GDM1 (cell line): ENCODE measurements at places on chromosomes 4 and X.

DNA sequence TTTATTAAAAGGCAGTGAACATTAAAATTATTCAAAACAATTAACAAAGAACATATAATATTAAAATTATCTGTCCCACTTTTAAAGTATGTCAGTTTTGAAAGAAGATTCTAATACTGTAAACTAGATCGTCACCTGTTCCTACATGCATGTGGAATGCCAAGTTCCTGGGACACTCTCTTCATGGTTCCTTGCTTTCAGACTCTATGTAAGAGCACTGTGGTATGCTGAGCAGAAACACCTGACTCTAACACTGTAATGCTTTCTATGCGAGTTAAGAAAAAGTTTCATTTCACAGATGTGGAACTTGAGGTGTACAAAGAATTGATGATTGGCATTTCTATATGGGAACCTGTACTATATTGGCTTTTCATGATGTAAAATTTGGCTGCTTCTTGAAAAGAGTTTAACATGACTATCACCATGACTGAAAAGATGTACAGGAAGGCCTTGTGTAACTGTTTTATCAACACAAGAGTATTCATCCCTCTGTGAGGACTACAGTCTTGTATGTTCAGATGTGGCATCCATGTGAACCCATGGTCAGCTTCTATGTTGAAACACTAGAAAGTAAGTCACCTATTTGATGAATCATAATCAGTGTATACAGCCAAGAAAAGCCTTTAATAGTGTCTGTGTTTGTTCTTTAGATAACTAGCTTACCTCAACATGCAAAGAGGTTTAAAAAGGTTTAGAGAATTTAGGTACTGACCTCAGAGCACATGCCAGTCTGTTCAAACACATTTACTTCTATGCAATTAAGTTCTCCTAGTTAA, 354.5 kb downstream of the ARHGAP24 start:
- DNase-seq: no peak

GRCh38 chr4:72019688-72020087, 12.1 kb upstream of the NPFFR2 start:
- DNase-seq: no peak

GRCh38 chr4:13601048-13601447, 26.5 kb downstream of the BOD1L1 start:
- peak; percentile 3 for DNase-seq

DNA sequence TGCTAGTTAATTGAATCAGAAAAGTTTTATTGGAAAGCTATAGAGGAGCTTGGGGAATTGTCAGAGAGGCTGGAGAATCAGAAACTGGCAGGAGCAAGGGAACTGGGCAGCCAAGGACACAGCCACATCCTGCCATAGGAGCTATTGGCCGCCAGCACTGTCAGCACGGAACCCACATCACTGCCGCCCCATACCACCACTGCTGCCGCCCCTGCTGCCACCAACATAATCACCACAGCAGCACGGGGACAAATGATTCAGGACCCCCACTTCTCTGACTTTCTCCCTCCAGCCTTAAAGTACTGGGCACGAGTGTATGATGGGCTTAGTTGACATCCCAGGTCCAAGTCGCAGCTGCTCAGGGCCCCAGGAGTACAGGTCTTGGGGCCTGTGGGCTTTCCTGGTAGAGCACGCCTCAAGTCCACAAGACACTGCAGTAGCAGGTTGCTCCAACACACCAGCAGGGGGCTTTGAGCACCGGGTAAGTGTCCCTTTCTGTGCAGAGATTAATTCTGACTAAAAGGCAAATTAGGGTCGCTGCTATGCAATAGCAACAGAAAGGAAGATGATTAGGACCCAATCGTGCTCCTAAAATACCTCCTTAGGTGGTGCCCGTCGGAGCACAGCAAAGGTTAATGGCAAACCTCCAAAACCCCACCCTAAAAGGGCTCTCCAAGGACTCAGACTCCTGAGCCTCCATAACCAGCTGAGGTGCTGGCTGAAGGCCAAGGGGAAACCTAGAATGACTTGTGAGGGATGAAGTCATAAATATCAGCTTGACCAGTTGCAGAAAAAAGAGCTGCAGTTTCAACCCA, 6.9 kb downstream of the PJA1 start:
- no peak for DNase-seq

DNA sequence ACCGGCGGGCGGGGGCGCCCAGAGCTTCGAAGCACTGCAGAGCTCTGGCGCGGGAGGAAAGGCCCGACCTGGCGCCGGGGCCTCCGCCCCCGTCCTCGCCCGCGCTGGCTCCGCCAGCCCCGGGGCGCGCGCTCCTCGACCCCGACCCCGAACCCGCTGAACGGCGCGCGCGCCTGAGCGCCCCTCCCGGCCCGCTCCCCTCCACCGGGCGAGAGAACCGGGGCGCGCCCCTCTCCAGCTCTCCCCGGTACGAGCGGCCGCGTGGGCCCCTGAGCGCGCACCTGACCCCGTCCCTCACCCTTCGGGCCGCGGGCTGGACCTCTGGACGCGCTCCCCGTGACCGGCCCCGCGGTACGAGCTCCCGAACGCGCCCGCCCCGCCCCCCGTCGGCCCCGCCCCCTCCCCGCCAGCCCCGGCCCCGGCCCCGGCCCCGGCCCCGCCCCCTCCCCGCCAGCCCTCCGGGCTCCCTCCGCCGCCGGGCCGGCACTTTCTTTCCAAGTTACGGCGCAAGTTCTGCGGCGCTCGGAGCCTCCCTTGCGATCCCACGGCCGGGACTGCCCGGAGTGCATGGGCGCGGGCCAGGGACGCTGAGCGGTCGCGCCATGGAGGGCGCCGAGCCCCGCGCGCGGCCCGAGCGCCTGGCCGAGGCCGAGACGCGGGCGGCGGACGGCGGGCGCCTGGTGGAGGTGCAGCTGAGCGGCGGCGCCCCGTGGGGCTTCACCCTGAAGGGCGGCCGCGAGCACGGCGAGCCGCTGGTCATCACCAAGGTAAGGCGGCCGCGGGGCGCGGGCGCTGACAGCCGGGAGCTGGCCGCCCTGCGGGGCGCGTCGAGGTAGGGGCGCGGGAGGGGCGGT, at the start of gene SHROOM2:
Gene SHROOM2 (plus strand): TSS at position 486 of the 854 bp plus-strand sequence. CDS start 117 bp downstream, at position 603.
- DNase-seq: no peak

GRCh38 chrX:153644356-153645125, 2.5 kb upstream of the DUSP9 start:
- no peak for DNase-seq

GRCh38 chr4:162038112-162038511, 125.7 kb downstream of the FSTL5 start:
- no peak for DNase-seq

DNA sequence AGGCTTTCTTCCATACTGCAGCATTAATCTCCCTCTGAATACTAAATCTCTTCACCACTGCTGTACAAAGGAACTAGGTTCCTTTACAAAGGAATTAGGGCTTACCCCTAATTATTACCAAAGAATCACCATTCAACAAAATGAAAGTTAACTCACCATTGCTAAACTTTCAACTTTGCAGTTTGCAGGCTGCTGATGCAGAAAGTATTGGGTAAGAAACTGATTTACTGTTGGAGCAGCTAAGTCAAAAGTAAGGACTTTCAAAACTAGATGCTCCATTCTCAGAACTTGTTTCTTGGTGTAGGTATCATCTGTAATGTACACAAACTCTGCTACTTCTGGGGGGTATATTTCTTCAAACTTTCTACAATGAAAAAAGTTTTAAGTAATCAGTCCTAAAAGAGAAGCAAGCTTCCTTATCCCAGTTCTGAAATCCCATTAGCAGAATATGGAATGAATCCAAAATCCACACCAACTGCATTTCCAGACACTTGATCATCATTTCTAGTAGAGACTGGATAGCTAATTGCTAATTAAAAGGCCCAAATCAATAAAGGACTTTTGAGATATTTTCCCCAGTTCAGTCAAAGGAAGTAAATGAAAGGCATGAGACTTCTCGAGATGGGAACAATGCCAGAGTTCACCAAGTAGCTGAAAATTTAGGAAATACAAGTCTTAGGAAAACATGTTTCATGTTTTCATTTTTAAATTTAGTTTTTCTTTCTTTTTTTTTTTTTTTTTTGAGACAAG, 4.3 kb downstream of the CCNA2 start:
- DNase-seq: no peak

- no peak for DNase-seq
These were observed 516.0 kb downstream of the FSTL5 start for GRCh38 chr4:161647757-161648156.

DNA sequence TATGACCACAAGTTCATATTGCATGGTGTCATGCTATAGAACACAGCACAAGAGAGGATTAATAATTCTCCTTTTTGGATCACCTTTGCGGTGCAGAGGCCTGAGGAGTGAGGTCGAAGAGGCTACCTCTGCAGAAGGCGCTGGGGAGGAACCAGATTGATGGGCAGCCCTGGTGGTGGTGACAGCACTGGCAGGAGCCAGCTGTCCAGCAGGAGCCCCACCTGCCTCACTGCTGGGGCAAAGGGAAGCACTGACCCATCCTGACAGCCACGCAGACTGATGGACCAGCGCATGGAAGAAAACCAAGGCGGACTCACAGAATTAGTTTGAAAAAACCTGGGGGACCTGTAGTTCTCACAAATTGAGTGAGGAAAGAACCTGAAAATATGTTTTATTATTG, 50.9 kb downstream of the COX18 start:
- no peak for DNase-seq

GRCh38 chr4:17721496-17722355, 59.7 kb downstream of the FAM184B start:
- no peak for DNase-seq

GRCh38 chrX:24480400-24480865, 15.3 kb downstream of the PDK3 start:
- no peak for DNase-seq

DNA sequence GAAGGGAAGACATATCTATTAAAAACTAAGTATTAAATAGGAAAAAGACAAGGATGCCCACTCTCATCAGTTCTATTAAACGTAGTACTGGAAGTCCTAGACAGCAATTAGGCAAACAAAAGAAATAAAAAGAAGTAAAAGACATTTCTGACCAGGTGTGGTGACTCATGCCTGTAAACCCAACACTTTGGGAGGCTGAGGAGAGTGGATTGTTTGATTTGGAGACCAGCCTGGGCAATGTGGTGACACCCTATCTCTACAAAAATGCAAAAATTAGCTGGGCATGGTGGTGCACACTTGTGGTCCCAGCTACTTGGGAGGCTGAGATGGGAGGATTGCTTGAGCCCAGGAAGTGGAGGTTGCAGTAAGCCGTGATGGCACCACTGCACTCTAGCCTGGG, 1071.8 kb downstream of the FAT4 start:
- DNase-seq: no peak

- no peak for DNase-seq
These were observed 86.8 kb downstream of the PDGFRA start for GRCh38 chr4:54315561-54316538.

DNA sequence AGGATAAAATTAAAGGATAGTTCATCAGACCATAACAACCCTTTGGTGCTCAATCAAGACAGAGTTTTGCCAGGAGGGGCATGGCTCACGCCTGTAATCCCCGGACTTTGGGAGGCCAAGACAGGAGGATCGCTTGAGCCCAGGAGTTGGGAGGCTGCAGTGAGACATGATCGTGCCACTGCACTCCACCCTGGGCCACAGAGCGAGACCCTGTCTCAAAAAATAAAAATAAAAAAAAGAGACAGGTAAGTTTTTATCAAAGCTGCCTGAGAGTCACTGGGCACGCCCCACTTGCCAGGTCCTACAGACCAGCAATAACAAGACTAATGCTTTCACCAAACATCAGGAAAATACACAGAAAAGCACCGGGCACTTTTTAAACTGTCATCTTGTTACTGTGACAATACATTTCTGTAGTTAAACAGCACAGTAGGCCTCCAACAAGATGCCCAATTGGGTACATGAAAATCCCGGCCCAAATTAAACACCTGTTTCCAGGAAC, 765 bp downstream of the CFAP97 start:
- no peak for DNase-seq

- DNase-seq: no peak
These were observed 121.9 kb downstream of the RBMX2 start for GRCh38 chrX:130523460-130524394.

DNA sequence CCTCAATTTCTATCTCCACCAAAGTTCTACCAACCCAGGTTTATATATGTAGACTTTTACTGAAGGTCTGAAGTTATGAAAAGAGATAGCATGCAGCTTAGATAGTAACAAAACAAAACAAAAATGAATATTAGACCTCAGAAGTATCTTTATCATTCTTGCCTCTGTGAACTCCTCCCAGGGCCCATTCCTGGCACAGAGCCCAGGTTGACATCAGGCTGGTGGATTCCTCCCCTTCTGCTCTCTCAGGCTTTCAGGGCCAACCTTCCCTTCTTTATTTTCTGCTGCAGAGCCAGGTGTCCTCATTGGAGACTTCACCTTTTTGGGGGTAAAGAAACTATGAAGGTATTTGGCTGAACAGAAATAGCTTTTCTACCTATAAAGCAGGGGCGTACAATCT, 112.8 kb upstream of the PITX2 start:
- no peak for DNase-seq

DNA sequence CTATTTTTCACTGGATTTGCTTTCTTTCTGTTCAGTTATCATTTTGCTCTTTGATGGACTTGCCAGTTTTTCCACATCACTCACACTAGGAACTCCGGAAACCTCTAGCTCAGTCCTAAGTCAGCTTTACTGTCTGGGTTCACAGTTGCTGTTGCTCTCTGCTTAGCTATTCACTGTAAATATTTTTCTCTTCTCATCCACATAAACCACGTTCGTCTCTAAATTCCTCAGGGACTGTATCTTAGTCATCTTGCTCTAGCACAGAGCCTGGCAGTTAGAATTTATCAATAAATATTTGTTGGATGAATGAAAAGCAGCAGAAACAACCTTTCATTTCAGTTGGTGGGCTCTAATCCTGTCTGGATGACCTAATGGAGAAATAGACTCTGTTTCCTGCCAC, 119.4 kb upstream of the DMD start:
- DNase-seq: no peak

GRCh38 chr4:184074677-184075388, 142.8 kb downstream of the ENPP6 start:
- no peak for DNase-seq

GRCh38 chrX:29728639-29729038, 486.7 kb upstream of the MAGEB2 start:
- DNase-seq: no peak

- no peak for DNase-seq
These were observed 314.3 kb upstream of the CLNK start for GRCh38 chr4:10998846-10999245.

DNA sequence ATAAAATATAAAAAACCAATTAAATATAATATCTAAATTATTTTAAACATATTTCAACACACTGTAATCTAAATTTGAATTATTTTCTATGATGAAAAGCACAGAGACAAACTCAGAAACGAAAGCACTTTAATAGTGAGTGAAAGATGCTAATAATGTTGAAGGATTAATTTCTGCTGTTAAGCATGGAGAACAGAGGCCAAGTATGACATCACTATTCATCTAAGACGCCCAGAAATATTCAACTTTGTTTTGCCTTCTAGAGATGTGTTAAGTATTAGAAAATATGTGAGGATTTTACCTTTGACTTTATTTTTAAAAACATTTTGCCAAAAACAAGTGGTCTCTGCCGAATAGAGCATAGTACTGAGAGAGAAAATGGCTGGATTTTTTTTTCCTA, 19.3 kb downstream of the ARHGEF6 start:
- no peak for DNase-seq

DNA sequence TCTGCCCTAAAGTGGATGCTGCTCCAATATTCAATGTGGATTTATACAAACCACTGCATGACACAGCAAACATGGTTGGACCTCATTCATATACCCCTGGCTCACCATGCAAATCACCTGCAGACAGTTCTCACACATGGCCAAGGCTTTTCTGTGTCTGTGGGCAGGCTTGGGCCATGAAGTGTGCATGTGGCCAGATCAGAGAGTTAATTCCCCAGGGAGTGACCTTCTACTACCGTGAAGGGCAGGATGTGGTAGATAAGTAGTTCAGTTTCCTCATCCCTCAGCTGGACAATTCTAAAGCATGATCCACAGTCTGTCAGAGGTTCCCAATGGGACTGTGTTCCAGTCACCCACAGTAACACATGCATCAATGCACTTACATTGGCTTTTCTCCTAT, 24.6 kb upstream of the BCLAF3 start:
- no peak for DNase-seq
